ENCODE measurements at places on chromosomes 12 and 14.

GRCh38 chr12:71556448-71556847 lies 107.2 kb downstream of the ZFC3H1 start:
- no peak for DNase-seq

- DNase-seq, result no peak
Measured at GRCh38 chr12:108127654-108128053, 1.4 kb upstream of the WSCD2 start.

DNA sequence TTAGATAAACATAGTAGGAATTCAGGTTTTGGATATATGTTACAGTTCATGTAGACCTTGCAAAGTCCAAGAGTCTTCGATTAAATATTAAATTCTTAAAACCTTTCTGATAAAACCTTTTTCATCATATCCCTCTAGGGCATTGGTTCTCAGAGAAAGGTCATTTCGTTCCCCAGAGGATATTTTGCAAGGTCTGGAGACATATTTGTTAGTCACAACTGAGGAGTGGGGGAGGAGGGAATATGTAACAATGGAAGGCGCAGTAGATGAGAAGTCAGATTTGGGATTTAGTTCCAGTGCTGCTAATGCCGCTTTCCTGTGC lies 5.3 kb downstream of the TMEM253 start:
- DNase-seq, result no peak

GRCh38 chr12:23757541-23757962 lies 191.9 kb downstream of the SOX5 start:
- DNase-seq, result no peak

DNA sequence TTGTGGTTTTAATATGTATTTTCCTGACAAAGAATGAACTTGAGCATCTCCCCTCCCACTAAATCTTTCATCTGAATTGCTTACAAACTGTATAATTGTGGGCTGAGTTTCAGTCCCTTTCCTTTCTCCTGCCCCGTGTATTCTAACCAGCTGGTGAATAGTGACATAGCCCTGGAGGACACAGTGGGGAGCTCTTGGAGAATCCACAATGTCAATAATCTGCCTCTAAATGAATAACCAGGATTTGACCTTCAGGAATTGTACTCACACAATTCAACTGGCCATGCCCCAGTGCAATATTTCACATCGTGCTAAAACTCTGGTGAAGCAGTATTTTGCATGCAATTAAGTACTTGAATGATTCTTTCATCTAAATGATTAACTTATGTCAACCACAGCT lies 177.2 kb downstream of the C12orf42 start:
- no peak for DNase-seq

GRCh38 chr14:68589447-68590200 lies 203.2 kb downstream of the ZFP36L1 start:
- DNase-seq, result no peak

DNA sequence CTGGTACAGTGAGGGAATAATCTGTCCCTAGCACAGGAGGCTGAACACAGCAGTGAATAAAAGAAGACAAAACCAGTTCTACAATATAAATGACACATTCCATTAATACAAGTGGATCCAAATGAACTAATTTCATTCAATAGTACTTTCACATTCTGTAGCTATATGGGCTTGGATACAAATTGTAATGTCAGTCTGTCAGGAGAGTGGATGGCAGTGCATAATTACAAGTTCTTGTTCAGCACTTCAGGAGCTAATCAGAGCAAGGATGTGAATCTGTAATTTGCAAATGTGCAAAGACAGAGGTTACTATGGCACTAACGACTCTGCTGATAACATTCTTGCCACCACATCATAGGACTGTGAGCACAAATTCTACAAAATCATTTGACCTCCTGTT lies 697.9 kb downstream of the DIO2 start:
- no peak for DNase-seq

GRCh38 chr12:44653861-44654527 lies 222.1 kb downstream of the NELL2 start:
- no peak for DNase-seq

DNA sequence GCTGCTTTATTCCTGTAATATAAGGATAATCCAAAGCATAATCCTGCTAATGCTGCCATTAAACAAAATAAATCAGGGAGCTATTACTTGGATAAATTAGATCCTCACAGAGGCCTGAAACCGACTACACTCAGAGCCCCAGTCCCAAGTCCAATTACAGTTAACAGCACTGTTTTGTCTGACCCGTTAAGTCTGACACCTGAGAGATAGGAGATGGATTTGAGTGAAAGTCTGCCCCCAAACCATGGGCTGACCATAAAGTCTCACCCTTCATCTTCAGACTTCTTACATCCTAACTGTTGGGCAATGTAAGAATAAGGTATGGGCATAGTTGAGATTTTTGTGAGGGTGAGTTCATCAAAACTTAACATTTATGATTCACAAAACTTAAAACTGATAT lies 181.7 kb downstream of the PLCZ1 start:
- DNase-seq, result no peak

DNA sequence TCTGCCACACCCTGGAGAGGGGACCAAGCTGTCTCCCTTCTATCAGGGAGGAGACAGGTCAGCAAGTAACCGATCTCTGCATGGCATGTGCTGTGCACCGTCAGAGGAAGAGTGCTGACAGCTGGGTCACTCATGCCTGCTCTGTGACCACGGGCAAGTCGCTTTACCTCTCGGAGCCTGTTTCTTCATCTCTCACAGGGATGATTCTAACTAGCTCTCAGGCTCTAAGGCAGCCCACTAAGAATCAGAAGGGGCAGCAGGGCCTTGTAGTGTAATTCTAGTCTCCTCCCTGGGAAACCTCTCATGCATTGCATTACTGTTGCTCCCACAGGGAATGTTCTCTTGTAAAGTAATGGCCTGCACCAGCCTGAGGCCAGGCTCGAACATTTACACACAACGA lies 11.9 kb downstream of the CD9 start:
- DNase-seq, result no peak

- no peak for DNase-seq
Measured at GRCh38 chr12:9184276-9184675, 23.9 kb downstream of the PZP start.

- peak; percentile 68 for DNase-seq
Measured at GRCh38 chr12:15584366-15585041, 204.7 kb downstream of the EPS8 start.

DNA sequence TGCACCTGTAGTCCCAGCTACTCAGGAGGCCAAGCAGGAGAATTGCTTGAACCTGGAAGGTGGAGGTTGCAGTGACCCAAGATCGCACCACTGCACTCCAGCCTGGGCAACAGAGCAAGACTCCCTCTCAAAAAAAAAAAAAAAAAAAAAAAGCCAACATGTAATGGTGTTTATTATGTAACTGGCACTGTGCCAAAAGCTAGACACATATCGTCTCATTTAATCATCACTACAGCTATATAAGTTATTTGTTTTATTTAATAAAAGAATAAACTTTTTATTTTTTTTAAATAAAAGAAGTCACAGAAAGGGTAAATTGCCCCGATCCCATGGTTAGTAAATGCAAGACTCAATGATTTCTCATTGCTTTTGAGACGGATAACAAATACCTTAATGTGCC lies 76.9 kb downstream of the PTCSC3 start:
- no peak for DNase-seq

GRCh38 chr14:22252686-22253085 lies 336.3 kb downstream of the DAD1 start:
- peak; percentile 63 for DNase-seq

Measured in inflammatory macrophage (primary cell).